ENCODE measurements at places on chromosomes 2 and 18.

- DNase-seq, result no peak
Measured at GRCh38 chr2:10522170-10522448, 74.0 kb upstream of the ODC1 start.

GRCh38 chr2:3479430-3480320, 39.7 kb downstream of the ADI1 start:
- DNase-seq, result no peak

DNA sequence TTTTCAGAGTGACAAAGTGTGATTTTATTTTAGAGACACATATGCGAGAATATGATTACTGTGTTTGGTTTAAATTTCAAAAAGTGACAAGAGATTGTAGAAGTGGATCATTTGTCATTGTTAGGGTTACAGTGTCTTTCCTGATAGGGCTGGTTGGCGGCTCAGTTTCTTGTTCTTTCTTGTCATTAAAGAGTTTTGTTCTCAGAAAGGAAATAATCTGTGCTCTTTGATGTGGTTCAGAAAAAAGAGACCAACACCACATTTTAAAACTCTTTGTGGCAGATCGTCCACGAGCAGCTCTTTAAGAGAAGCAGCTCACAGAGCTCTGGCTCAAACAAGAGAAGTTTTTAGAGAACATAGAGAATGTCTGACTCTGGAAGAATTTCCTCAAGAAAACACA, 45.6 kb upstream of the ZNF532 start:
- DNase-seq, result no peak

- DNase-seq, result no peak
Measured at GRCh38 chr2:22902180-22902550, 482.8 kb upstream of the KLHL29 start.

GRCh38 chr2:143698888-143699570, 569.8 kb downstream of the ARHGAP15 start:
- DNase-seq, result no peak

GRCh38 chr18:8241731-8242130, 367.5 kb upstream of the RAB12 start:
- DNase-seq, result no peak

DNA sequence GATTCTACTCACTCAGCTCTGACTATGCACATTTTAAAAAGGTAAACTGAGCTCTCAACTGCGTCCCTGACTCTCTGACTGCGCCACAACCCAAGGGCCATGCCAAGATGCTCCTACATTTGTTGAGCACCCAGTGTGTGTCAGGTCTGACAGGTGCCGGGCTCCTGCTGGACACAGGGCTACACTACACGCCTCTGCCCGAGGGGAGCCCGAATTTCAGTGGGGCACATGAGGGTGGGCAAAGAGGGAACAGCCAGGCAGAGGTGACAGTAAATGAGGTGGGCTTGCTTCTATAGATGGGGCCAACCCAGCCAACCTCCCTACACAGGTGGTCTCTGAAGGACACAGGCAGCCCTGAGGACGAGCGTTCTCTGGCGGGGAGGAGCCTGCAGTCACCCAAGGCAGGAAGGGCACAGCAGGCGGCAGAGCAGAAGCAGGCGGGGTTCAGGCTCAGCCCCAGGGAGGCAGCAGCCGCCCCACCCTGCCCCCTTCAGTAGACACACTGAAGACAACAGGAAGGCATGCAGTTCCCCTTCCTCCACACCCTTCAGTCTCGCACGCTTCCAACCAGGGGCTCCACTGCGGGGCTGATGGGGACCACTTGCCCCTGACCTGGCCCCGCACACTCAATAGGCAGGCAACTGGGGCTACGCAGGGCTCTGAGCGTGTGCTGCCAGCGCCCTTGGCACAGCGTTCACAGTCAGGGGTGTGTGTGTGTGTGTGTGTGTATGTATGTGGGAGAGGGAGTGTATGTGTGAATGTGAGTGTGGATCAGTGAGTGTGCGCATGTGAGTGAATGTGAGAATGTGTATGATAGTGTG, 98.4 kb downstream of the UXS1 start:
- no peak for DNase-seq

DNA sequence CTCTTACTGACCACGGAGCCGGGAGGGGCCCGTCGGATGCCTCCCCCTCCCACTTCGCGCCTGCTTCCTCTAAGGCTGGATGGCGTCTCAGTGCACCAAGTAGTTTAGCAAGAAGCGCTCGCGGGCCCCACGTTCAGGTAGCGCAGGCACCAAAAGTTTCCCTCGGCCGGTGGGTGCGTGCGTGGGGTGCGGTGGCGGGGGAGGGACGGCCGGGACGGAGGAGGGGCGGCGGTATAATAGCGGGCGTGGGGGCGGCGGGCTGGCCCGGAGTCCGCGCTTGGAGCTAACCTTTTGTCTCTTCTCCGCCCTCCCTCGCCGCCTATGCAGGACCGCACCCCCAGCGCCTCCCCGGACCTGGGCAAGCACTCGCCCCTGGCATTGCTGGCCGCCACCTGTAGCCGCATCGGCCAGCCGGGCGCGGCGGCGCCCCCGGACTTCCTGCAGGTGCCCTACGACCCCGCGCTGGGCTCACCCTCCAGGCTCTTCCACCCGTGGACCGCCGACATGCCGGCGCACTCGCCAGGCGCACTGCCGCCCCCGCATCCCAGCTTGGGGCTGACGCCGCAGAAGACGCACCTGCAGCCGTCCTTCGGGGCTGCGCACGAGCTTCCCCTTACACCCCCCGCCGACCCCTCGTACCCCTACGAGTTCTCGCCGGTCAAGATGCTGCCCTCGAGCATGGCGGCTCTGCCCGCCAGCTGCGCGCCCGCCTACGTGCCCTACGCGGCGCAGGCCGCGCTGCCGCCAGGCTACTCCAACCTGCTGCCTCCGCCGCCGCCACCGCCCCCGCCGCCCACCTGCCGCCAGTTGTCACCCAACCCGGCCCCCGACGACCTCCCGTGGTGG, 1.0 kb downstream of the SP5 start:
- DNase-seq, result no peak

- no peak for DNase-seq
Measured at GRCh38 chr2:181420259-181421130, 36.7 kb upstream of the ITGA4 start.

- no peak for DNase-seq
Measured at GRCh38 chr2:127011796-127012195, 95.2 kb downstream of the BIN1 start.

DNA sequence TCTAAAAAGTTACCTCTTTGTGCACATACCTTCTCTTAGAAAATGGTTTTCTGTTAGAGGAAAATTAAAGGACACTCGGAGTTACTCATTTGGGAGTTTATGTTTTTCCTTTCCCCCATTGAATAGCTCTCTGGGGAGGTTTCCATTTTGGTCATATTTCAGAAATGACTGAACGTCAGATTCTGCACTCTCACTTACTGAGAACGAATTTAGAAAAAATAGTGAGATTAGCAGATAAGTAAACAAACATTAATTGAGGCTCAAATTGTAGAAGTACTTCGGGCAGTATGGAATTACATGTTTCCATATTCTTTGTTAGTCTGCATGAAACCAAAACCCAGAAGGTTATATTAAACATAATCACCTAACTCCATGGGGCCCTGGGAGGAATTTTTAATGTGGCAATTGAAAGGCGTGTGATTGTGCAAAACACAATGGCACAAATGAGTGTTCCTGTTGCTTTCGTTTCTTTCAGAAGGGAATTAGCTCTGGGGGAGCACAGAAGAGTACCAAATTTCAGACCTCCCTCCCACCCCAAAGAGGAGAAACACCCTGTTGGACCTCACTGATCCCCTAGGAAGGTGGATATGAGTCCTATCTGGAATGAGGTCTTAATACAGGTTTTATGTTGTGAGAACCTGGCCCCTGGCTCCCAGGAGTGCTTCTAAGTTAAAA, 212.3 kb downstream of the BCL2 start:
- no peak for DNase-seq

DNA sequence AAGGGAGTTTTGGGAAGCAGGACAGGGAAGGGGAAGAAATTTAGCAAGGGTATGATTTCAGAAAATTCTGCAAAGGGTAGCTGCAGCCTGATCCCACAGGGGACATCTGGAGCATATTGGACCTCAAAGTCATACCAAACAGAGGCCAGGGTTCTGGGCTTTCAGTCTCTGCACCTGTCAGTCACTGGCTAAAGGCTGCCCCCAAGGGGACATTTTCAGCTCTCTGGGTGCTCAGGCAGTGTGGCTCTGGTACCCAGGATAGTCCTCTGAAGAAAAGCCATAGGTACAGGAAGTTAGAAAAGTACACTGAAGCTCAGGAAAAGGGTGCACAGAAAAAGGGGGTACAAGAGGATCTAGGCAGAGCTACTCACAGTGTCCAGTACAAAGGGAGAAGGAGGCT, 149.2 kb downstream of the INSIG2 start:
- DNase-seq, result no peak

GRCh38 chr2:103991591-103991990, 862.3 kb upstream of the POU3F3 start:
- no peak for DNase-seq

DNA sequence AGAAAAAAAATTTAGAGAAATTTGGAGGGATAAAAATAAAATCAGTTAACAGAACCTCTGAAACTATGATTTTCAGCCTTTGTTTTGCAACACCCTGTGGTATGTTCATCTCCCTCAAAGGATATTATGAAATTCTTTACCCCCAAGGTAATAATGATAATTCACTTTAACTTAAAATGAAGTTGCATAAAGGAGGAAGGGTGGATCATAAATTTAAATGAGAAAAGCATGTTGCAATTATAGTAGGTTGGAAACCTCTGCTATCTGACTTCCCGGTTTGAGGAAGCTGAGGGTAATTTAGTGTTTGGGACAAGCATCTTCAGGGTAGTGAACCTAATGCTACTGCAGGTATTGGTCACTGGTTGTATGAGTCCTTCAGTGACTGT, 102.9 kb downstream of the BABAM2 start:
- DNase-seq, result no peak

- no peak for DNase-seq
Measured at GRCh38 chr2:119255760-119256581, 32.3 kb downstream of the STEAP3 start.

- DNase-seq, result no peak
Measured at GRCh38 chr2:191274413-191274815, 29.2 kb downstream of the MYO1B start.

DNA sequence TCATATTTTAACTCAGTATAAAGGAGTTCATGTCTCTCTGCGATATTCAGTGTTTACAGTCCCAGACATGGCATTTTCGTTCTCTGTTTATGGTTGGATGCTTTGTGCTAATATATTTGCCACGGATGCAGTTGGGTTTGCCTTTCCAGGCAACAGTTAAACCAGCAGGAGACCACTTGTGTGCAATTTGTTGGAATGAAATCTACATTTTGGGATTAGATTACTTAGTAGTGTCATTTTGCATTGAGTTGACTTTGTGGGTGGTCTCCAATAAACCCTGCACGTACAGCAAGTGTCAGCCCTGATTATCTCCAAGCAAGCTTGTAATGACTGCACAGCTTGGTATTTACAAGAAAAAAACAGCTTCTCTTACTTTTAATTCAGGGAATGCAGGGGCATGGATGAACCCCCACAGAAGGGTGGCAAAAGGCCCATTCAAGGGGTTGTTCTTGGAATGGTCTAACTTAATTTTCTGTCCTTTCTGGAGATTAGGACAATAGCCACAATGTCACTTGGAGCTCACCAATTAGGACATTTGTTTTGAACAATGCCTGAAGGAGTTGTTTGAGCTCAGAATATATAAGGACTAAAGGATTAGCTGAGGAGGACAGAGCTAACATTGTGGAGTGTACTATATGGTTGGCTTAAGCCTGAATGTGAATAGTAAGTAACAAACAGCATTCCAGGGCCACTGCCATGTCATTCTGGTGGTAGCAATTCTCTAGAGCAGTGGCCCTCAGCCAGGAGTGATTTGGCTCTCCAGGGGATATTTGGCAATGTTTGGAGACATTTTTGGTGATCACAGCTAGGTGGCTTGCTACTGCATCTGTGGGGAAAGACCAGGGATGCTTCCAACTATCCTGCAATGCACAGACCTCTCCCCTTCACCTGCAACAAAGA, 121.5 kb downstream of the SLC4A3 start:
- no peak for DNase-seq

DNA sequence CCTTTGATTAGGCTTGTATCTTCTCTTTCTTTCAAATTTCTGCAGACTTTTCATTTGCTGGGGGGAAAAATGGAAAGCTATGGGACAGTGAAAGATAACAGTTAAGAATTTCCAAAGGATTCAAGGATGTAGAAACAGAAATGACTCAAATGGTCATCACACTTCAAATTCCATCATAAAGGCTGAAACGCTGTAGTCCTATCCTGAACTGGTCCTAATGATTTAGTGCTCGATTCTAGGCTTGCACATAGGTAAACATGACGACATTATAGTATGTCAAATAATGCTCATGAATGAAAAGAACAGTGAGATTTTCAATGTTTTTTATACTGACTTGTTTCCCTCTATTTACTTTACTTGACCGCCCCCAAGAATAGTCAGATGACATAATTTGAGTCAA, 15.7 kb upstream of the MMADHC start:
- no peak for DNase-seq

GRCh38 chr2:43226955-43227829, 786 bp upstream of the ZFP36L2 start:
- peak; percentile 53 for DNase-seq

GRCh38 chr2:149702571-149702970, 115.0 kb upstream of the MMADHC start:
- no peak for DNase-seq

DNA sequence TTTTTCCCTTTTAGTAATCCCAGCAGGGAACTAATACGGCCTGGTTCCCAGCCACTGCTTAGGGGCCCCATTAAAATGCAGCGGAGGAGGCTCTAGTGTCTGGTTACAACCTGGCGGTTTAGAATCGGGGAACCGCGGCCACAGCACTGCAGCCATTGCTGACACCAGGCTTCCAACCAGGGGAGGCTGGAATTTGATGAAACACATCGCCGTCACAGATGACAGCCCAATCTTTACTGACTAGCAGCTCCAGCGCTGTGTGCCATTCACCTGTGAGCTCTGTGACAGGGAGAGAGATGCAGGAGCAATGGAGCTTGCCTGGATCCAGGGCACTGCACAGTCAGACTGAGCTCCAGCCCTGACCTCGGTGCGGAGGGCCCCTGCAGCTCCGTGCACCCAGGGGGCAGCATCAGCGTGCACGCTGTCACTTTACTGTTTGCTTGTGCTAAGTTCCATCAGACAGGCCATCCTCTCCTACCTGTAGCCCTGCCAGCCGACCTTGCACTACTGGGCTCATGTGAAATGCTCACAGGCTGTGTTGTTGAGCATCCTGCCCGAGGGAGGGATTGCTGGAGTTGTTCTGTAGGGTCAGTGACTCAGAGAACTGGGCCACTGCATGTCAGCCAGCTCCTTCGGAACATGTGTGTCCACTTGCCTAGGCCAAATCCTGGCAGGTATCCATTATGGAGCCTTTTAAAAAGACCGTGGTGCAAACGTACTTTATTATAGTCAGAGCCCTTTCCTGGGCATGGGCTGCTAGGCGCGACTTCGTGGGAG, 203.5 kb downstream of the SEPTIN10 start:
- no peak for DNase-seq

DNA sequence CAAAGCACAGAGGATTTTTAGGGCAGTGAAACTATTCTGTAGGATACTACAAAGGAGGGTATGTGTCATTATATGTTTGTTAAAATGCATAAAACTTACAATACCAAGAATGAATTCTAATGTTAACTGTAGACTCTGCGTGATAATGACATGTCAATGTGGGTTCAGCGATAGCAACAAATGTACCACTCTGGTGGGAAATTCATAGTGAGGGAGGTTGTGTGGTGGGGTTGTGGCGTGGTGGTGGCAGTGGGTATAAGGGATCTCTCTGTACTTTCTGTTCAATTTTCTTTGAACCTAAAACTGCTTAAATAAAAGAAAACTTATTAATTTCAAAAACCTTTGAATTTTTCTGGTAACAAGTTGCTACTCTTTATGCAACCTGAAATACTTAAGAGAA, 99.3 kb upstream of the SLC38A11 start:
- DNase-seq, result no peak

All from stimulated activated CD4-positive, alpha-beta T cell treated with anti-CD3 and anti-CD28 coated beads, Interleukin-12 subunit alpha, Interleukin-12 subunit beta, amount 100 ng/mL, for 24 hours (primary cell).